Panc1 (cell line): ENCODE measurements at places on chromosomes 3 and 15.

GRCh38 chr3:15783361-15783969, 14.3 kb downstream of the ANKRD28 start:
- DNase-seq = no peak

- DNase-seq = no peak
Measured at GRCh38 chr3:2920103-2920502, 190.1 kb downstream of the IL5RA start.

DNA sequence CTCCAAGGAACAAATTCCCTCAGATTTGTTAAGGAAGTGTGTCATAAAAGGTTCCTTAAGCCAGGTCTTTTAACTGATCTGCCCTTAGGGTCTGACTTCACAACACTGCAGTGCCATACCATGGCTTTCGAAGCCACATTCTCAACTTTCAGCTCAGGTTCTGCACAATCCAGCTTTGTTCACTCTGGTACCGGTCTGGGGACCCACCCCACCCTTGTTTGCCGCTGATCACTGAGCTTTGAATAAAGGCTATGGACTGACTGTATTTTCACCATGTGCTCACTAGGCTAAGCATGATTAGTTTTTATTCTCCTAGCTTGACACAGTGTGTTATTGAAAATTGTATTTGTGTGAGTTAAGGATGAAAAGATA, 15.9 kb downstream of the SNX1 start:
- no peak for DNase-seq

GRCh38 chr15:75232252-75232813, 25.8 kb upstream of the GOLGA6C start:
- DNase-seq = no peak

- DNase-seq = no peak
Measured at GRCh38 chr3:48595526-48596121, 495 bp upstream of the COL7A1 start.
